ENCODE measurements at places on chromosomes 6 and 20. TPM values are rescaled to one million over a fixed set of nuclear protein-coding genes. Genes with fewer than 3 reads are reported as not detected.

Gene CAP2
- total RNA-seq, result 33.7 TPM

Gene C2
- total RNA-seq, result 4.7 TPM

Gene LPA
- 1.4 TPM for total RNA-seq

Gene GPX5
- not detected for total RNA-seq

Gene RCAN2
- total RNA-seq, result 7.0 TPM

Gene PTGIS
- total RNA-seq, result 10.8 TPM

Gene CD24
- 1,048 TPM for total RNA-seq

Gene PAK5
- 55.7 TPM for total RNA-seq

DNA sequence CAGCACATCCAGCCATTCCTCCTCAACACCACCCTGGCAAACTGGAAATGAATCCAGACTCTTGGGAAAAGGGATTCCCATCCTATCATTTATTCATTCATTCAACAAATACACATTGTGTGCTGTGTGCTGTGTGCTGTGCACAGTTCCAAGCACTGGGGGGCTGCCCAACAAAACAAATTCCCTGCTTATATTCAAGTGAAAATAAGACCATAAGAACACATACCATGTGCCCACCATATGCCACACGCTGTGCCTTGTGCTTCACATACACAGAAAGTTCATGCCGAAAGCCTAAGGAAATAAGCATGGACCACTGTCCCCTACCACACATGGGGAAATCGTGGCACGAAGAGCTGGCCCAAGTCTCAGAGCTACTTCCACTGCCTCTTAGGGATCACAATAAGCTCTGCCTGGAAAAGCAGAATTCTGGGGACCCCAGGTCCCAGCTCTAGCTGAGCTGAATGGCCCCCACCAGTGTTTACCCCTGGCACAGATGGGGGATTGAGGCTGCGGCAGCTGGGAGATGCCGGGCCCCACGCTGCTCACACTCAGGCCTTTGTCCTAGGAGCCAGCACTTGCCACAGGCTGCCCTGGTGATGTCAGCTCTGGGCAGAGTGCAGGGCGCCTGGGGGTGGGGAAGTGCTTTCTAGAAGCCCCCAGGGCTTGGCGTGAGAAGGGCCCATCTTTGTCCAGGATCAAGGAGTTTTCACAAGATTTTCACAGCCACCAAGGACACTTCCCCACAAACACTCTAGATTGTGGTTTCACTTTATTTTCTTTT, 99.6 kb downstream of the PREX1 start:
- DNase-seq, result peak; percentile 79

GRCh38 chr6:49326347-49326746, 136.7 kb downstream of the MMUT start:
- no peak for DNase-seq

GRCh38 chr6:14265049-14266021, 147.8 kb downstream of the CD83 start:
- DNase-seq, result no peak

DNA sequence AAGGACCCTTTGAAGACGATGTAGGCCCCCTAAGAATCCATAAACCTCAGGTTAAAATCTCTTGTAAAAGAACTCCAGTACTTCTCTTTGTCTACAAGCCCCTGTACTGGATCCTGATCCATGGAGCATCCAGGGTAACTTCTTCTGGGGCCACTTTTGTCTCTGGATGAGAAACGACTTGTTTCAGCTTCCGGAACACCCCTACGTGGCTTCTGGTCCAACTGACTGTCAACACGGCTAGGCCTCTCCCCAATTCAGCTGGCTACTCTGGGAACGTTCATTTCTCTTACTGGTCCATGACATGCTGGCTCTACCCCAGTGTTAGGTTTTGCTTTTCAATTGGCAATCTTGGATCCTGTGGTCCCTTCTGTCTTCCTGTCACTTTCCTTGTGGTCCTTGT, 198.0 kb downstream of the BACH2 start:
- no peak for DNase-seq

- DNase-seq, result no peak
These were observed 5.1 kb downstream of the CST7 start for GRCh38 chr20:24954151-24954550.

DNA sequence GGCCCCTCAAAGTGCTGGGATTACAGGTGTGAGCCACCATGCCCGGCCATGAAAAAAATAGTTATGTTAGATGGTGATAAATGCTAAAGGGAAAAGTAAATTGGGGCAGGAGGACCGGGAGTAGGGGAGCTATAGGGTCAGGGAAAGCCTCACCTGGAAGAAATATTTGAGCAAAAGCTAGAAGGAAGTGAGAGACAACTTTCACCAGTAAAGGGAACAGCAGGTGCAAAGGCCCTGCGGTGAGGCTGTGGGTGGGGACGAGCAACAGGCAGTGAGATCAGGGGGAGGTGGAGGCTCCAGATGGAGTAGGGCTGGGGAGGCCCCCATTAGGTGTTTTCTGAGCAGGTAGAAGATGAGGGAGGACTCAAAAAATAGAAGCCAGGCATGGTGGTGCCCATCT, 16.0 kb downstream of the BCAS4 start:
- DNase-seq, result no peak

GRCh38 chr6:3226042-3226441, 1.4 kb downstream of the TUBB2B start:
- DNase-seq, result no peak

DNA sequence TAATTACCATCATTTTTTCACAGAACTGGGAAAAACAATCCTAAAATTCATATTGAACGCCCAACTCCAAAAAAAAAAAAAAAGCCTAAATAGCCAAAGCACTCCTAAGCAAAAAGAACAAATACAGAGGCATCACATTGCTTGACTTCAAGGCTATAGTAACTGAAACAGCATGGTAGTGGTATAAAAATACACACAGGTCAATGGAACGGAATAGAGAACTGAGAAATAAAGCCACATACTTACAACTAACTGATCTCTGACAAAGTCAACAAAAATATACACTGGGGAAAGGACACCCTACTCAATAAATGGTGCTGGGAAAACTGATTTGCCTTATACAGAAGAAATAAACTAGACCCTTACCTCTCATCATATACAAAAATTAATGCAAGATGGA, 89.6 kb downstream of the MRAP2 start:
- DNase-seq, result no peak

DNA sequence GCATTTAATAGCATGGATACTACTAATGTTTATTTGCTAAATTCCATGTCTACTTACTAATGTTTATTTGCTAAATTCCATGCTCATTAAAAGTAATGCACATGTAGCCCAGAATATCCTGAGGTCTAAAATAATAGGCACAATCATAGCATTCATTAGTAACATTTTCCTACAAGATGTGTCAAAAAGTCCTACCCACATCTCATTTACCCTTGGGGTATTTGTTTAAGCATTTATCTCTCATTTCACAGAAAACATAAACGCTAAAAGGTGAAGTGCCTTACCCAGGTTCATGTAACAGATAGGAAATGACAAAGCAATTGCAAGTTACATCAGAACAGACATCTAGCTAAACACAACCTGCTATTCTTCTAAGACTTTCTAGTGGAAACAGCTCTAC, 457.1 kb downstream of the HACE1 start:
- DNase-seq, result no peak

DNA sequence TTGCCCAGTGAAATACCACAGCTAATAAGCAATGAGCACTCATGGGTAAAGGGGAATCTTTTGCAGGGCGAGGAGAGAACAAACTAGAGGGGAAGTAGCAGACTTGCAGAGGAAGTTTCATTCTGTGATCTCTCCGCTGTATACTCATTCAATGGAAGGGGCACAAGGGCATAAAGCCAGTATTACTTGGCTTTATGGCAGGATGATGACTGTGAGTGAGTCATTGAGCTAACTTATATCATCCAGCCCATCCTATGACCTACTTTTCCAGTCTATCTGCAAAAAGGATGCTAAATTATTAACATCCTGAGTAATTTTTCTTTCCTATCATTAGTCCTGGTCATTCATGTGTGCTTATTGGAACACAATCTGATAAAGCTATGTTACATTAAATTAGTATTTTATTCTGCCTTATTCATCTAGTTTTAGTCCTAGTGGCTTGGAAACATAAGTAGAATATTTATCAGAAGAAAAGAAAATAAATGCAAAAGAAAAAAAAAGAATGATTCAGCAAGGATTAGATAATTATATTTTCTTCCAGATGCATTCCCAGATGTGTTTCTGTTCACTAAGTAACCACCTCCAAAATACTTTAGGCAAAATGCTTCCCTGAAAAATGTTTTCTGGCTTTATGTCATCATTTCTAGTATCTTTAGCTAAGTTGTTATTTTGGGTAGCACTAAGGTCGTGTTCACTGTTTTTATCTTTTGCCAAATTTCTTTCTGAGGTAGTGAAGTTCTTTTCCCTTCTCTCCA, 471.7 kb downstream of the CDKAL1 start:
- no peak for DNase-seq

GRCh38 chr6:142334294-142334693, 32.5 kb downstream of the ADGRG6 start:
- DNase-seq, result no peak

GRCh38 chr6:29702519-29703103, 20.6 kb upstream of the HLA-F start:
- DNase-seq, result no peak

- DNase-seq, result no peak
These were observed 7.3 kb upstream of the YTHDF1 start for GRCh38 chr20:63223121-63223825.

- no peak for DNase-seq
These were observed 13.3 kb downstream of the TP53INP2 start for GRCh38 chr20:34717230-34718095.

DNA sequence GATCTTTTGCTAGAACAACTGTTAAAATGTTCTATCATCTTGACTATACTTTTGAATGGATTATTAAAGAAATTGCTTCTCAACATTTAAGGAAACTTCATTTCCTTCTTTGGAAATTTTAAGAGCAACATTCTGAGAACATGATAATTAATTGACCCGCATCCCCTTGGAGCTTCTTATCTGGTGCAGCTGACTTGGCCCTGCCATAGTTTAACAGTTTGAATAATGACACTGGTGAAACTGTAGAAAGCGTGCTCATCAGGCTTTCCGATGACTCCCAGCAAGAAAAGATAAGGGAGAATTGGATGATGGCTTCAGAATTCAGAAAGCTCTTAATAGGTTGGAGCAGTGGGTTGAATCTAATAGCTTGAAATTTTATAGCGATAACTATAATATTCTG, 38.1 kb downstream of the SNX9 start:
- no peak for DNase-seq

All from occipital lobe (tissue), 3 donors.